ENCODE measurements at places on chromosomes 13 and 19.
A peak's percentile ranks its signal among the peaks of the same experiment; 100 is the strongest.

DNA sequence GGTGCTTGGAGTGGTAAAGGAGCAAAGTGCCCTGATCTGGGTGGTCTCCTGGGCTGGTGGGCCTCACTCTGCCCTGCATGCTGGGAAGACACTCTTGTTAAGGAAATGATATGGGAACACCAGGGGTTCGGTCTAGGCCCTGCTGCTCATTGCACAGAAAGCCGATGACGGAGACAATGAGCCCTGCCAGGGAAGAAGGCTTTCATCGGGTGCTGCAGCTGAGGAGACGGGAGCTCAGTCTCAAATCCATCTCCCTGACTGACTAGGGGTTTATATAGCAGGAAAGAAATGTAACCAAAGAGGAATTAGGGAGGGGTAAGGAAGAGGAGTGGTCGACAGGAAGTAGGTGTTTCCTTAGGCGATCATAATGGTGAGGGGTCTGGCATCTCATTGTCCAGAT is 253.4 kb downstream of the TEX29 start:
- DNase-seq, result no peak

GRCh38 chr19:21604351-21604926 is 99.0 kb downstream of the ZNF429 start:
- no peak for DNase-seq

- DNase-seq, result no peak
Observed at GRCh38 chr19:5831159-5831558, 8.3 kb downstream of the FUT6 start.

GRCh38 chr19:14021474-14021873 is 6.5 kb upstream of the RLN3 start:
- no peak for DNase-seq

- no peak for DNase-seq
Observed at GRCh38 chr13:36763126-36763722, 55.8 kb upstream of the RFXAP start.

DNA sequence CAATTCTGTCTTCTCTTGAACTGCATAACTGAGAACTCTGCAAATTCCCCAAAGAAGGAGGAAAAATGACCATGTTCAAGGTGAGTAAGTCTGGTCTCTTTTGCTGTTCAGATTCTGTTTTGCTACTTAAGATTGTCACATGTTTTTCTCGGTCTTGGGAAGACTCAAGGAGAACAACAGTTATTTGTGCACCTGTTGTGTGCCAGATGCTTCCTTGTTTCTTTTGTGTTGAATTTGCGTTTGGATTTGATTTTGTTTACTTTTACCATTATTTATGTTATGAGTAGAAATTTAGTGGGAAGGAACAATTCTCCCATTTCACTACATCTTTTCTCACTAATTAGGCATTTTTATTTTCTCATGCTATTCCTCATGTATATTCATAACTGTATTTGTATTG is 4.4 kb downstream of the ZNF284 start:
- no peak for DNase-seq

DNA sequence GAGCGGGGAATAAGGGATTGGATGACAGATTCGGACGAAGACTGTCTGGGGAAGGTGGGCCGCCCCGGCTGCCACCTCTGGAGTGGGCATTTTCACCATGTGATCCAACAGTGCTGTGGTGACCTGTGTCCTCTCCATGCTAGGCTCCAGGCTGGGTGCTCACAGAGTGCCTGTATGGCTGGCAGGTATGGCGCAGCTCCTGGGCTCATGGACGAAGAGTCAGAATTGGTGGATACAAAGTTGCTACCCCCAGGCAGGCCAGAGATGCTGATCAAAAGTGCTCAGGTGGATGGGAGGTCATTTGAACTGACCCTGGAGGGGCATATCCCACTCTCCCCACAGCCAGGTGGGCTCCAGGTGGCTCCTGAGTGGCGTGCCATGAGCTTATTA is 111.3 kb upstream of the UQCRFS1 start:
- DNase-seq, result no peak

DNA sequence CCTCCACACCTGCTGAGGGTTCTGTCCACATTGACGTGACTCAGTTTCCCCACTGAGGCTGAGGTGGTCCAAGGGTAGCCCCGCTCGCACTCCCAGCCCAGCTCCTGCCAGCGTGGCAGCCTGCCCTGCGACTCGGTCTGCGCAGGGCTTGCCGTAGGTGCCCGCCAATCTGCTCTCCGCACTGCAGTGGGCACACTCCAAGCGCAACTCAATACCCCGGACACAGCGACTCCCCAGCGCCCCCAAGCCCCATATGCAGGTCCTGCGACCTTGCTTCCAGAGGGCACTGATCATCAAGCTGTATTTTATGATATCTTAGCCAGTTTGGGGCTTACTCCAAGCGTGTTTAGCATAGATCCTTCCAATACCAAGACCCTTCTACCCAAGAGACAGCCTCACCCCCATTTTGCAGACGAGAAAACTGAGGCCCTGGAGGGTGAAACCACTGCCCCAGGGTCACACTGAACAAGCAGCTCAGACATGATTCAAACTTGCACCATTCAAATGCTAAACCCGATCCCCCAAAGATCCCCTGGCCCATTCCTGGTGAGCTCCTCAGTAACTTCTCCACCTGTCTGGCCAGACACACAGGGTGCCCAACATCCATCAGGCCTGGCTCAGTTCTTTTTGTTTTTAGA is 13.5 kb downstream of the PTPRS start:
- no peak for DNase-seq

GRCh38 chr19:6188811-6189210 is 53.3 kb downstream of the ACSBG2 start:
- no peak for DNase-seq

DNA sequence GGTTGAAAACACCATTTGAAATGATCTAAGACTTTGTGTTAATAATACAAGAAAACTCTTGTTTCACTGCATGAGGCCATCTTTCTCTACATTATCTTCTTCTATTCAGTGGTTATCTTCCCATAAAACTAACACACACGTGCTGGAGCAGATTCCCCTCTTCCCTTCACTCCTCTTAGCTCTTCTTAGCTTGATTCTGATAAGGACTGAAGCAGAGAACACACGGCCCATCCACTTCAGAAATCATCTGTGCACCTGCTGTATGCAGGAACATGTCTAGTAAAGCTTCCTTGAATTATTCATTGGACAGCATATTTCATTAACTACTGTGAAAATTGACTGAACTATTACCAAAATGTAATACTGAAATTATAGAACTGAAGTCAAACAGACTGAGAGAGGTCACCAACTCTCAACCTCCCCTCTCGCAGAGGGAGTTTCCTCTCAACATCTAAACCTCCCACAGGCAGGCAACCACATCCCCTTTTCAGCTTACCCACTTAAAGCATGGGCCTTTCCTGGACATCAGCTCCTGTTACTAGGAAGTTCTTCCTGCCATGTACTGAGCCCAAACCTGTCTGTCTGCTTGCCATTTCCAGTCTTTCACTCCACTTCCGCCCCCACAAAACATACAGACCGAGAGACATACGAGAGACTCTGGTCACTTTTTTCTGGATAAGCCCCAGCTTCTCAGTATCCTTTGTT is 113.9 kb downstream of the CRYL1 start:
- DNase-seq, result no peak

GRCh38 chr13:112105244-112105681 is 38.3 kb downstream of the SOX1 start:
- no peak for DNase-seq

DNA sequence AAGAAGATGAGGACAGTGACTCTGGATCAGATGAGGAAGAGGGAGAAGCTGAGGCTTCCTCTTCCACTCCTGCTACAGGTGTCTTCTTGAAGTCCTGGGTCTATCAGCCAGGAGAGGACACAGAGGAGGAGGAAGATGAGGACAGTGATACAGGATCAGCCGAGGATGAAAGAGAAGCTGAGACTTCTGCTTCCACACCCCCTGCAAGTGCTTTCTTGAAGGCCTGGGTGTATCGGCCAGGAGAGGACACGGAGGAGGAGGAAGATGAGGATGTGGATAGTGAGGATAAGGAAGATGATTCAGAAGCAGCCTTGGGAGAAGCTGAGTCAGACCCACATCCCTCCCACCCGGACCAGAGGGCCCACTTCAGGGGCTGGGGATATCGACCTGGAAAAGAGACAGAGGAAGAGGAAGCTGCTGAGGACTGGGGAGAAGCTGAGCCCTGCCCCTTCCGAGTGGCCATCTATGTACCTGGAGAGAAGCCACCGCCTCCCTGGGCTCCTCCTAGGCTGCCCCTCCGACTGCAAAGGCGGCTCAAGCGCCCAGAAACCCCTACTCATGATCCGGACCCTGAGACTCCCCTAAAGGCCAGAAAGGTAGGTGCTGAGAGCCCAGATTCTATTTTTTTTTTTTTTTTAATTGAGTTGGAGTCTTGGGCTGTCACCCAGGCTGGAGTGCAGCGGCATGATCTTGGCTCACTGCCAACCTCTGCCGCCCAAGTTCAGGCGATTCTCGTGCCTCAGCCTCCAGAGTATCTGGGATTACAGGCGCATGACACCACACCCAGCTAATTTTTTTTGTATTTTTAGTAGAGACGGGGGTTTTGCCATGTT is 2.3 kb downstream of the PPP1R15A start:
- DNase-seq, result no peak

DNA sequence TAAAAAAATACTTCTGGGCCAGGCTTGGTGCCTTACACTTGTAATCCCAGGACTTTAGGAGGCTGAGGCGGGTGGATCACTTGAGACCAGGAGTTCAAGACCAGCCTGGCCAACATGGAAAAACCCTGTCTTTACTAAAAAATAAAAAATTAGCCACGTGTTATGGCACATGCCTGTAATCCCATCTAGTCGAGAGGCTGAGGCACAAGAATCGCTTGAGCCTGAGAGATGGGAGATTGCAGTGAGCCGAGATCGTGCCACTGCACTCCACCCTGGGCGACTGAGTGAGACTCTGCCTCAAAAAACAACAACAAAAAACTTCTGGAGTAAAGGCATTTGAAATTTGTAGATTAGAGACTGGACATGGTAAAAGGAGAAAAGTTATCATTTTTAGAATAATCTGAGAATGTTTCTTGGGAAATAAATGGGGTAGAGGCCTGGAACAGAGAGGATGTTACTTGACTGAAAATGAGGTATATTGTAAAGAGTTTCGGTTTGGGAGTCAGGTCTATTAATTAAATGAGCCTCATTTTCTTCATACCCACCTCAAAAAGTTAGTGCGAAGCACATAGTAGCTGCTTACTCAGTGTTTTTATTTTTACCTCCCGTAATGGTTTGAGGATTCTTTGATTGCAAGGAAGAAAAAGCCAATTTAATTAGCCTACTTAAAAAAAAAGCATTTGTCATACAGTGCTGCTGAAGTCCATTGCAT is 2.6 kb downstream of the AKAP11 start:
- DNase-seq, result no peak

DNA sequence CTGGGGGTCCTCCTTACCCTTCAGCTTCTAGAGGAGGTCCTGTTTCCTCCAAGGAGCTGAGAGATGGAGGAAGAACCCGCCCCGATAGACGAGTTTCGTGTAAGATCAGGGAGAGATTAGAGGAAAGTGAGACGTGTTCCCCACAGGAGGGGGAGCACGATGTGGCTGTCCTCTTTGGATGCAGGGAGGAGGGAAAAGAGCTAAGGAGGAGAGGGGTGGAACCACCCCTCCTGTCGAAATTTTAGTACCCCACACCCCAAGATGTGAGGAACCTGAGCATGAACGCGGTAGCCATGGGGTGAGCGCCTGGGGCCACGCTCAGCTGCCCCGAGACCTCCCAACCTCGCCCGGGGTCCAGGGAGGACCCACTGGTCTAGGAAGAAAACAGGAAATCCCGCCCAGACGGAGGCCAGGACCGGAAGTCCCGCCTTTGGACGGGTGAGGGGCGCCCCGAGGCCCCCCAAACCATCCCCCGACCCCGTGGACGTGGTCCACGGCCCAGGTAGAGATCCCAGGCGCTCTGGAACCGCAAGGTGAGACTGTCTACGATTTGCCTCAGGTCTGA is 1.2 kb downstream of the AKT1S1 start:
- peak; percentile 32 for DNase-seq

- no peak for DNase-seq
Observed at GRCh38 chr19:739998-740715, 10.8 kb upstream of the MISP start.

- no peak for DNase-seq
Observed at GRCh38 chr13:35848336-35849255, 282.6 kb downstream of the DCLK1 start.

DNA sequence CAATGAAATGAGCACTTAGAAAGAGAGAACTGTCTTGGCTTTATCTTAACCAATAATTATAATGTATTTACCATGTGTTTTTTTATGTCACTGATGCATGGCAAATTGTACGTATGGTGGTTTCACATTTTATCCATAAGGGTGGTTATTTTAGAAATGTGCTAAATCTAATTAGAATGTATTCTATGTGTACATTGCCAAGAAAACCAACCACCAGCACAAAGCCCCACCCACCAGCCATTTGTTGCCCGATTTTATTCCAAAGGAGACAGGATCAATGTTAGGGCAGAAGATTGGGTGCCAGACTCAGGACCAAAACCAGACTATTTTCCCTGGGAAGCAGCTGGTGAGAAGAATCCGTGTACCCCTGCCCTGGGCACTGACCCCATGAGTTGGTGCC is 63.0 kb upstream of the SOX1 start:
- no peak for DNase-seq

DNA sequence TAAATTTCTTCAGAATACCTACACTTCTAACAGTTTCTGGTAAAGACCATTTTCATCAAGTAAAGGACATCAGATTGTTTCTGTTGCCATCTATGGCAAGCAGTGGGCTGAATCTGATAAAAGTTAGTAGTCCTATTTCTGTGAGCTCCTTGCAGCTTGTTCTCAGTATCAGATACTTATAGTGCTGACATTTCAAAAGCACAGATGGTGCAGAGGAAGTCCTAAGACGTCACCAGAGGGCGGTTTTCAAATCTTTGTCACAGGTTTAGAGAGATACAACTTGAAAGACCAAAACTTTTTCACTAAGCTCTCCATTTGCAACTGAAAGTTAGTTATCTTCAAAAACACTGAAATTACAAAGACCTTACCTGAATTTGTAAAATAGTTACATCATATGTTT is 719.8 kb downstream of the SLITRK1 start:
- no peak for DNase-seq

GRCh38 chr19:2727640-2727944 is 6.4 kb upstream of the DIRAS1 start:
- no peak for DNase-seq

- no peak for DNase-seq
Observed at GRCh38 chr13:94112227-94112626, 367.3 kb downstream of the DCT start.

DNA sequence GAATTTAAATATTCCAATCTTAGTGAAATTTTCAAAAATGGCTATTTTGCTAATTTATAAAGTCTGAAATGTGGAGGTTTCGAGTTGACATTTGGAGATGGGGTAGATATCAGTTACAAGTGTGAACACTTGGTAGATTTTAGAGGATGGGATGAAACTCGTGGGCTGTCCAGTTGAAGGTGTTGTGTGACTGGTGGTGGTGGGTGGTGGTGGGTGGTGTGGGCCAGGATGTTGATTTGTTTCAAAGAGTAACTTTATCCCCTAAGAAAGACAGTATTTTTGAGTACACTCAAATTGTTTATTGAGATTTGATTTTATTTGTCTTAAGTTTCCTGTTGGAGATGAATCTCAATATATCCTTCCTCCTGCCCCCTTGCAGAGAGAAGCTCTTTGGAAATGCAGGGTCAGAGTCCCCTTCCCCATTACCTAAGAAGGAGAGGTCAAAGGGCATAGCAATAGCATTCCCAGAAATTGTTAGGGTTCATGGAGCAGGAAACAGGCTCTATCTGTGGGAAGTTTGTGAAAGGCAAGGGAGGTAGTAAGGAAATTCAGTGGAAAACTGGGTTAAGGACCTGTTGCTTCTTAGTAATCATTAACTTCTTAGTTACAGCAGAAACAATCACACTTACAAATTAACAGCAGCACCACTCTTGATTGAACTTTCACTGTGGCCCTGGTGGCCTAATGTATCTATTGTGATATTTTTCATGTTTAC is 133.6 kb upstream of the RNF113B start:
- DNase-seq, result no peak
